ENCODE measurements at places on chromosomes 5 and 9.

DNA sequence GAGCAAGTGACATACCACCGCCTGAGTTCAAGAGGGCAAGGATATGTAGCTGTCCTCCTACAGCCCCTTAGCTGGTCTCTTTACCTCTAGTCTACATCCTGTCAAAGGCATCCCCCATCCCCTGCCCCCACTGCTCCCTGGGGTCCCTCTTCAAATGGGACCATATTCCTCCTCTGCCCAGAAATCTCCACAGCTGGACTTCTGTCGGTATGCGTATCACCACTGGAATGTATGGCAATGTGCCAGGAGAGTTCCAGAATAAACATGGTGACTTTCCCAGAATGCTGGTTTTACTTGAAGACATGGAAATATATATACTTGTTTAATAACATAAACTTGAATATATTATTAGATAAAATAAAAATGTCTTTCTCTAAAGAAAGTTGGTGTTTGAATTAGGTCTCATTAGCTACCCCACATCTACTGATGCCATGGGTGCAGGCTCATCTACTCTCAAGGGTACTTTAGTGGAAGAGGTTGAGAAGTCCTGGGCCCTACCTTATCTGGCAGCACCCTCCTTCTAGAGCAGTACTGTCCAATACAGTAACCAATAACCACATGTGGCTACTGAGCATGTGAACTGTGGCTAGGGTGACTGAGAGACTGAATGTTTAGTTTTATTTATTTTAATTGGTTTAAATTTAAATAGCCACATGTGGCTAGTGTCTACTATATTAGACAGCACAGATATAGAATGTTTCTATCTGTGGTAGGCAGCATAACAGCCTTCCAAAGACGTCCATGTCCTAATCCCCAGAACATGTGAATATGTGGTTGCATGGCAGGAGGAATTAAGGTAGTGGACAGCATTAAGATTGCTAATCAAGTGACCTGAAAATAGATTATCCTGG, 181.7 kb upstream of the SLC30A5 start:
- DNase-seq = no peak

GRCh38 chr5:125560476-125561225, 814.2 kb upstream of the ZNF608 start:
- DNase-seq = no peak

DNA sequence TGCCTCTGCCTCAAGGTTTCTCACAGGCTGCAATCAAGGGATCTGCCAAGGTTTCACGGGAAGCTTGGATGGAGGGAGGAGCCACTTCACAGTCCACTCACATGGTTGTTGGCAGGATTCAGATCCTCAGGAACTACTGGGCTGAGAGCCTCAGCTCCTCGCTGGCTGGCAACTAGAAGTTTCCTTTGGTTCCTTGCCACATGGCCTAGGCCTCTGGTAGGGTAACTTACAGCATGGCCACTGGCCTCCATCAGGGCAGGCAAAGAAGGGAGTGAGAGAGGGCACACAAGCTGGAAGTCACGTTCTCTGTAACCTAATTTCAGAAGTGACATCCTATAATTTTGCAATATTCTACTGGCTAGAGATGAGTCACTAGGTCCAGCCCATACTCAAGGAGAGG, 32.2 kb downstream of the SPOCK1 start:
- DNase-seq = no peak

DNA sequence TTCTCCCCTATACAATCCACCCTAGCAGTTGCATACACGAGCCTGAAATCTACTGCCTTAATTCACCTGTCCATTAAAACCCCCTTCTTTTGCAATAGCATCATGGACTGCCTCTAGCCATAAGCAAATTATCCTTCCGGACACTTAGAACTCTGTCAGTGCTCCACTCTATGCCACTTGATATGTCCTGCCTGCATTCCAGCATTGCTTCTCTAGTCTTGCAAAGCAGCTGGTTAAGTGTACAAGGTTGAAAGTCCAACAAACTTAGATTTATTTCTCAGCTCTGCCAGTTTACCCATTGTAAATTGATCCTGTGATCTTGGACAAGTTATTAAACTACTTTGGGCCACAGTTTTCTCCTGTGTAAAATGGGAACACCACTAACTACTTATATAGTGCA, 197.9 kb downstream of the EPB41L4A start:
- DNase-seq = no peak

DNA sequence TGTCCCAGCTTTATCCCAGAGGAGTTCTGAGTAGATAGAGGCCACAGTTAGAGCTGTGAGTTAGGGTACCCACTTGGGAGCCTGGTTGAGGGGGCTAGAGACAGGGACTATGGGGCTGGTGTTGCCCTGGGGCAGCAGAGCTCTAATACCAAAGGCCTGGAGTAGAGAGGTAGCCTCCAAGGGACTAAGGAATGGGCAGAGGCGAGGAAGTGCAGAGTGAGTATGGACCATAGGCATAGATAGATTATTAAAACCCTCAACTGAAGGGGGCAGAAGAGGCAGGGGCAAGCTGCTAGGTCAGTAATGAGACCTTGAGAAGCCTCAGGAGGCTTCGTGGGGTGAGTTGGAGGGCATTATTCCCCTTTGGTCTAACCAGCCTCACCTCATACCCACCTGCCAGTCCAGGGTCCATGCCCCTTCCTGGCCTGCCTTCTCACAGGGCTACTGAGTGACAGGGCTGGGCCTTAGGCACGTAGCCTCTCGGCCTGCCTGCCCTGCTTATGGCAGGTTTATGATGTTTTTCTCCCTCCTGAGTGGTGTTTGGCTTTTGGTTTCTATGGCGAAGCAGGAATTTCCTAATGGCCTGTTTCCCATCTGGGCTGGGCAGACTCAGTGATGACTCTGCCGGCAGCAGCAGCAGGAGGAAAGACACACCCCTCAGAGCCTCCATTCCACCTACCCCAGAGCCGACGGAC, 8.0 kb downstream of the PDLIM4 start:
- peak; percentile 58 for DNase-seq

DNA sequence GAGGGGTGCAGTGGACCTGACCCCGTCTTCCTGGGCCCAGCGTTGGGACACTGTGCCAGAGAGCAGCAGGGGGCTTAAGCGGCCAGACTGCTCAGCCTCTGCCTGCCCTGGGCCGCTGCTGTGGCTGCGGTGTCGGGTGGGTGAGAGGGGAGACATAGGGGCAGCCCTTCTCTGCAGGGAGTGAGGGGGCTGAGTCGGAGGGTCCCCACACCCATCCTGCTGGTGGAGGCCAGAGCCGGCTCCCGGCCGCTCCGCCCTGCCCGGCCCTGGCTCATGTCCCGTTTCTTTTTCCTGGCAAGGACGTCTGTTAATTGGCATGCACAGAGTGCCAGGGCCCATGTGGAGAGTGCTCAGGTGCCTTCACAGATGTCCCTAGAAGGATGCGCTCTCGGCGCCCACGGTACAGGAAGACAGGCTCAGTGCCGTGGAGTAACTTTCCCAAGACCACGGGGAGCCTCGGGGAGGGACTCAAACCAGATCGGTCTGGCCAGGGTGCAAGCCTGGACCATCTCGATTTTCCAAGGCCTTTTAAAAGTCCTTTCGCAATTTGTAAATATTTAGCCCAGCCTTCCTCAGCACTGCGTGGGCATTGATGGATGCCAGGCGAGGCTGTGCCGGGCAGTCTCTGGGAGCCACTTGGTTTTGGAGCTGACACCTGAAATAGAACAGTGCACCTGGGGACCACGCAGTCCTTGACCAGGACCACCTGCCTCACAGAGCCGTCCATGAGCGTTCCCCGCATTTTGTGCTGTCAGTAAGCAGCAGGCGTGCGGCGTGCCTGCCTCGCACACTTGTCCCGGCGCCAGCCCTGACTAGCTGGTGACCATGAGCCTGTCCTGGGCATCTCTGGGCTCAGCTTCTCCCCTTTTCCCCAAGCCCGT, 60.9 kb downstream of the RXRA start:
- no peak for DNase-seq

DNA sequence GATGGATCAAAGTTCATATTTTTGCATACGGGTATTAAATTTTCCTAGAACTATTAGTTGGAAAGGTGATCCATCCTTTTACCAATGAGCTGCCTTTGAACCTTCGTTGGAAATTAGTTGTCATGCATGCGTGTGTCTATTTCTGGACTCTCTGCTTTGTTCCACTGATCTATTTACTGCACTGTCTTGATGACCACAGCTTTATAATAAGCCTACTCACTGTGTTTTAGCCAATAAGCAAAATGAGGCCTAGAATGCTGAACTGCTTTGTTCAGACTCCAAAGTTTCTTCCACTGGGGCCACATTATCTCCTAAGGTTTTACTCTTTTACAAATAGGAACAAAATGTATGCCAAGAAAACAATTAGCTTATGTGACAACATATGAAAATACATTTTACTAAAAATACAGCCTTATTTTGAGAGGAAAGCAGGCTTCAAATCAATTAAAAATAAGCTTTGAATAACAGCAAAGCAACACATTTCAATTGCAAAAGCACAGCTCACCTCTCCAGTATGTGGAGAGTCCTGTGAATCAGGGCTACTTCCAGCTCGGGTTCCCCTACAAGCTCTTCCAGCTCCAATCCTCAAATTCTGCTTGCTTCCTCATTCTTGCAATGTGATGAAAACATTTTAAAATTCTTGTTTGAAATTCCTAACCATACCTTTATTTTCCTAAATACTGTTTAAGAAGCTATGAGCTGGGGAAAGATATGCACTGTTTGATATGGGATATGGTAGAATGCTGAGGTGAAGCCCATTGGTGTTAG, 72.0 kb downstream of the RETREG1 start:
- DNase-seq = no peak

- no peak for DNase-seq
Measured at GRCh38 chr9:29069376-29069775, 1496.1 kb upstream of the C9orf72 start.

DNA sequence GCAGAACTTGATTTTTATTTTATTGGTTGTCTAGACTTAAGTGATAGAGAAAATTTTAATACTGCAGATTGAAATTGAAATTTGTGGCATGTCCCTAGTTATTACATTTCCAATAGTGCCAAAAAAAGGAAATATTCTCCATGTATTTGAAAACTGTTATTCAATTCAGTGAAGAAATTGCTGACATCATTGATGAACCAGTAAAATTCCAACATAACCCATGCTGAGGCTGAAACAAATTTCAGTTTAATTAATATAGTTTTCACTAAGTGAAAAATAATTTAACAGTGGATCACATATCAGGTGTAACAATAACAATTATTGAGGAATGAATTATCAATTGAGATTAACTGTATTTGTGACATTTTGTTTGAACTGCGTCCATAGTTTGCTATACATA, 38.7 kb downstream of the LURAP1L start:
- DNase-seq = no peak

- no peak for DNase-seq
Measured at GRCh38 chr5:153780876-153781705, 257.6 kb downstream of the FAM114A2 start.

DNA sequence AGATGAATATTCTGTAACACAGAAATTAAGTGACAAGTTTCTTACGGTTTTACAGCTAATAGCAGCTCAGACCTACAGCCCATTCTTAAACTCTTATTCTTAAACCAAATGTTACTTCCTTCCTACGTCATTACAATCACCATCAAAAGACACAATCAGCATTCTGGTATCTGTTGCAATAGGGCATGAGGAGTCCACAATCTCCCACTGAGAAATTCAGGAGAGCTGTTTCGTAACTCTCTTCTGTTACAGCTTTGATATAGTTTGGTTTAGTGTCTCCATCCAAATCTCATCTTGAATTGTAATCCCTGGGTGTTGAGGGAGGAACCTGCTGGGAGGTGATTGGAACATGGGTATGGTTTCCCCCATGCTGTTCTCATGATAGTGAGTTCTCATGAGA, 163.4 kb downstream of the GAS1 start:
- DNase-seq = peak; percentile 70

GRCh38 chr5:162641142-162641813, 573.7 kb downstream of the GABRG2 start:
- DNase-seq = no peak

DNA sequence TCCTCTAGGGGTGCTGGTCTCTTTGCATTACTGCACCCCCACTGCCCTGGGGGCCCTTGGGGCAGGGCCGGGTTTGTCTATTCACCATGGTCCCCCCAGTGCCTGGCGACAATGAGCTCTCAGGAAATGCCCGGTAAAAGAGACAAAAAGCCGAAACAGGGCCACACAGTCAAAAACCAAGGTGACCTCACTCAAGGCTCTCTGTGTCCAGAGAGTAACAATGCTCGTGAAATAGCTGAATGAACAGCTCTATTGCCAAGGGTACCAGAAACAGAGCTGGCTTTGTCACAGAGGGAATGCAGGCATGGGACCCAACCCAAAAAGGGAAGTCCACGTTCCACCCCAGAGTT, 16.0 kb downstream of the SH3PXD2B start:
- no peak for DNase-seq

GRCh38 chr5:54834121-54834842, 151.1 kb downstream of the ESM1 start:
- peak; percentile 56 for DNase-seq

DNA sequence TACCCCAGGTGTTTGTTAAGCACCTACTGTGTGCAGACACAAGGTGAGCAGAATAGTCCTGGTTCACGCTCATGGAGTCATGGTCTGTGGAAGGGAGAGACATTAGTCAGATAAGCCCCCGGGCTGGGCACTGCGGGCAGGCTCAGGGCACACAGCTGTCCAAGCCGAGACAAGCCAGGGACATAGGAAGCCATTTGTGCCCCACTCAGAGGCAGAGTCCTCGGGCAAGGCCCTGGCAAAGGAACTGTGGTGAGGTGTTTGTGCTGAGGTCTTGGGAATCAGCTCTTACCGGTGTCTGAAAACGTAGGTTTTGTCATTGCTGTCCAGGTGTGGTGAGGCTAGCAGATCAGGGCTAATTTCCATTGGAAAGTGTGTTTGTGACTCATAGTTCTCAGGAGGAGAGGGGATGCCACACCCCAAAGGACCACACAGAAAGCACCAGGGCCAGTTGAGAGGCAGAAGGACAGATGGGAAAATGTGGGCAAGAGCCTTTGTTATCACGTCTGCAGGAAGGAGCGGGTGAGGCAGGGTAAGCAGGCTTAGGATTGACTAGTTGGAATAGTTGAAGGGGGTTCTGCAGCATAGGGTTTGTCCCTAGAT, 46.1 kb upstream of the NEURL1B start:
- no peak for DNase-seq

- no peak for DNase-seq
Measured at GRCh38 chr5:172530406-172530805, 76.1 kb upstream of the SH3PXD2B start.

GRCh38 chr5:151528996-151529395, 62.1 kb downstream of the FAT2 start:
- DNase-seq = no peak

GRCh38 chr9:79477241-79477840, 94.4 kb upstream of the TLE4 start:
- DNase-seq = no peak

GRCh38 chr9:91657501-91657900, 233.9 kb upstream of the NFIL3 start:
- no peak for DNase-seq

- DNase-seq = no peak
Measured at GRCh38 chr9:127158786-127159324, 36.4 kb upstream of the ANGPTL2 start.

- peak; percentile 76 for DNase-seq
Measured at GRCh38 chr5:132263548-132264261, 6.2 kb downstream of the PDLIM4 start.

Data from suppressor macrophage treated with lipopolysaccharide for 4 hours (primary cell).